ENCODE measurements at places on chromosomes 2 and 18. TPM values are rescaled to one million over a fixed set of nuclear protein-coding genes. Genes with fewer than 3 reads are reported as not detected.

- no peak for DNase-seq
Observed at GRCh38 chr2:170929686-170930050, 615 bp downstream of the GORASP2 start.

DNA sequence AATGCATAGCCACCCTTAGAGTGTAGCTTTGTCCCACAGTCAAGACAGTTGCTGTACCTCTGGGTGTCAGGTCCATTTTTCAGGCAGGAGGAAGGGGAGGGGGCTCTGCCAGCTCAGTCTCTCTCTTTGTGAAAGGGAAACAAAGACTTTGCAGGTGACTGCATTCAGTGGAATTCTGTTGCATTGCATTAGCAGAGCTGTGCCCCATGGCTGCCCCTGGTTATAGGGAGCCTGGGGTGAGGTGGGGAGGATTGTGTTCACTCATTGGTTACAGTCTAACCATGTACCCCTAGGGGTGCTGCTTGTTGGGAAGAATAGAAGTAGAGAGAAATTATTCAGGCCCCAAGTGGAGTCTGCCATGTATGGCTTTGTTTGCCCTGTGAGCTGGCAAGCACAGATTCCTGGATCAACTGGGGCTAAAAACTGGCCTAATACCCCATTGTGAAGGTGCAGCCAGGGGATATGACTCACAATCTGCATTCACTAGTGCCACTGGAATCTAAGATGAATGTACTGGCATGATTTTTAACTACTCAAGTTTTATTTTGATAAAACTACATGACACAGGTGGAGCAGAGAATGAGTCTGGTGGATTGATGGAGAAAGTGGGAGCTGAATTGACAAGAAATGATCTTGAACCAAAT lies 118.4 kb downstream of the SH3BP4 start:
- no peak for DNase-seq

DNA sequence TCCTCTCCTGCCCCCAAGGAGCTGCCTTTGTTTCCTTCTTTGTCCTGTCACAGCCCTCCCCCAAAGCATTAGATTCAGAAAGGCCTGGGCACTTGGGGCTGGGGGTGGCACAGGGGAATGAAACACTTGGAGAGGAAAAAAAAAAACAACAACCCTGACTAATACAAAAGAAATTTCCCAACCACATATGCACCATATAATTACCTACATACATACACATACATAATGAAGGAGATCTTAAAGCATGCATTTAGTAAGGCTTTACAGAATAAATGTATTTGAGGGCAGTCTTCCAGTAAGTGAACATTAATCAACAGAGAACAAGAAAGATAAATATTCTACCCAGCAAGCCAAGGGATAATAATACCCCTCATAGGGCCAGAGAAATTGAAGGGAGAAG lies 70.0 kb upstream of the PPP1CB start:
- DNase-seq: no peak

GRCh38 chr2:74128206-74128605 lies 19.5 kb downstream of the BOLA3 start:
- no peak for DNase-seq

DNA sequence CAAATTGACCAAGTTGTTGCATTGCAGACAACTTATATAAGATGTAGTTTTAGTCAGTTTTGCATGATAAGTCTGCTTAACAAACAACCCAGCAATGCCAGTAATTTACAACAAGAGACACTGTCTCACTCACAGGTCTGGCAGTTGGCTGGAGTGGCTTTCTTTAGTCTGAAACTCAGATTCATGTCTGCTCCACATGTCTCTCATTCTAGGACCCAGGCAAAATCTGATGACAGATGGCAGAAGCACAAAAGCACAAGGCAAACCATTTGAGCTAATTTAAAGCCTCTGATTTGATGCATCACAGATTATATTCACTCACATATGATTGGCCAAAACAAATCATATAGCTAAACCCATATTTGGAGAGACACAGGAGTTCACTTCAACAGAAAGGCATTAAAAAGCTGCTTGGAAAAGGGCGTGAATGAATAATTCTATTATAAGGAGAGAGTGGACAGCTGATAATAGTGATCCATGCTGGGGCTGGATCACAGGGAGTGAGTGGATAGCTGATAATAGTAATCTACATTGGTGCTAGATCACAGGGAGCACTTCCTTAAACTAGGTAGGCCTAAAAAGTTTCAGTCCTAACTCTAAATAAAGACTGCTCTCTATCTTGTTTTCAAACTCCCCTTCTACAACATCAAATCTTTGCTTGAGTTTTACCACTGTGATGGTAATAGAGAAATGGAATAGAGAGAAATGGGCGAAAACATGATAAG lies 593.2 kb upstream of the ZNF804A start:
- no peak for DNase-seq

DNA sequence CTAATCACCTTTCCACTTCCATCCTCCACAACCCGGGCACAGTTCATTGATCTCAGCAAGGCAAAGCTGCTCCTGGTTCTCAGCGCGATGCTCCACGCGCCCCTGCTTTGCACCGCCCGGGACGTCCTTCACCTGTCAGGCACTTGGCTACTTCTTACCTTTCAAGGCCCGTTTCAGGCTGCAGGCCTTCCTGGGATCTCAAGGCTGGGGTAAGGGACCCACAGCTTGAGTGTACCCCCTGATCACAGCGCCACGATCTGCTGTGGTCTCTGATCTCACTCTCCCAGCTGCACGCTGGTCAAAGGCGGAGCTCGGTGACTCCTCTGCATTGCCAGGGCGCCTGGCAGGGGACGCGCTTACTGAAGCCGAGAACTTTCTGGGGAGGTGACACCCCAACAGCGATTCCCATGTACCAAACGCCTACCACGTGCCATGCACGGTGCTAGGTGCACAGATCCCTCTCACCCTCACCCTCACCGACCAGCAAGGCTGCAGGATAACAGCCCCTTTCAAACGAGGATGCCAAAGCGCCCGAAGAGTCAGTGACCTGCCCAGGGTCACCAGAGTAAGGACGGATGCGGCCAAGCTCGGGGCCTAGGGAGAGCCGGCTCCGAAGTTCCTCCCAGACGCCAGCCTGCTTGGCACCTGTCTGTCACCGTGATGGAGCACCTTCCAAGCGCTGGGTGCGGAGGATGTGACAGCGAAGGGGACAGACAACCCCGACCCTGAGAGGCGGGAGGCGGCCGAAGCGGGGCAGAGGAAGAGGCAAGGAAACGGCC lies 818 bp downstream of the ITGB1BP1 start:
- DNase-seq: peak; percentile 59

GRCh38 chr2:189913821-189914220 lies 129.6 kb downstream of the PMS1 start:
- DNase-seq: no peak

MATN3 gene
- total RNA-seq: not detected

SLC8A1 gene
- total RNA-seq: 0.43 TPM

DNA sequence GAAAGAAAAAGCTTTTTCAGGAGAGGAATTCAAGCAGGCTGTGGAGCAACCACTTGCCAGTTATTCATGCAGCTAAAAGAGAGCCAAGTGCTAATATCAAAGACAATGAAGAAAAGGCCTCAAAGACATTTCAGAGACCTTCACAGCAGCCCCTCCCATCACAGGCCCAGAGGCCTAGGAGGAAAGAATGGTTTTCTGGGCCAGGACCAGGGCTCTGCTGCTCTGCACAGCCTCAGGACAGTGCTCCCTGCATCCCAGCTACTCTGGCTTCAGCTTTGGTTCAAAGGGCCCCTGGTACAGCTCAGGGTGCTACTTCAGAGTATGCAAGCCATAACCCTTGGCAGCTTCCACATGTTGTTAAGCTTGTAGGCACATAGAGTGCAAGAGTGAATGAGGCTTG lies 119.5 kb downstream of the MSTN start:
- DNase-seq: no peak

DNER gene
- total RNA-seq: not detected

DNA sequence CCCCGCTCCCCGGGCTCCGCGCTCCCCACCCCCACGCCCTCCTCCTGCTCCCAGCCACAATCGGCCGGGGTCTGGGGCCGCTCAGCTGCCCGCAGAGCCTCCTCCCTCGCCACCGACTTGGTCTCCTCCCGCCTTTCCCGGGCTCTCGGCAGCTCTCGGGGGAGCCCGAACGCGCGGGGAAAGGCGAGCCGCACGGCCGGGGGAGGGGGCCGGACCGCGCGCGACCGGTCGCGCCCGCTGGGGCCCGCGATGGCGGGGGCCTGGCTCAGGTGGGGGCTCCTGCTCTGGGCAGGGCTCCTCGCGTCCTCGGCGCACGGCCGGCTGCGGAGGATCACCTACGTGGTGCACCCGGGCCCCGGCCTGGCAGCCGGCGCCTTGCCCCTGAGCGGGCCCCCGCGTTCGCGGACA lies 327 bp downstream of the LTBP1 start:
- peak; percentile 5 for DNase-seq

FAM124B gene
- not detected for total RNA-seq

DNA sequence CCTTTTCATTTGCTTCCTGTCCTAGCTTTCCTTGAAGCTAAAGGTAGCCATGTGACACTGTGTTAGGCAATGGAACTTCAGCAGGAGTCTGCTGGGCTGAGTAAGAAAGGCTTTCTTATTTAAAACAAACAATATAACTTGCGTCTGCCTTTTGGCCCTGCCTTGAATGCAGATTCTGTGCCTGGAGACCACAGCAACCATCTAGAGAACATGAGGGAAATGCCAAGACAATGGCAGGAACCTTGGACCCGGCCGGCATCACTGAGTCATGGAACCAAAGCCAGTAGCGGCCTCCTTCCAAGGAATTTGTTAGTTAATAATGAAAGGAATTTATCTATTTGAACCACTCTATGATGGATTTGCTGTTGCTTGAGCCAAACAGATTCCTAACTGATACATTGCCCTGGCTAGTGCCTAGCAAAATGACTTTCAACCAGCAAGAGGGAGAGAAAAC lies 207.5 kb upstream of the EPHA4 start:
- no peak for DNase-seq

- DNase-seq: peak; percentile 6
Observed at GRCh38 chr2:100924520-100925451, 77.3 kb upstream of the RPL31 start.

GRCh38 chr2:68741805-68742306 lies 7.2 kb downstream of the ARHGAP25 start:
- no peak for DNase-seq

GKN2 gene
- not detected for total RNA-seq

MERTK gene
- total RNA-seq: 1.1 TPM

- no peak for DNase-seq
Observed at GRCh38 chr18:62186499-62186773, 420 bp downstream of the PIGN start.

GRCh38 chr18:30044496-30044895 lies 998.0 kb downstream of the DSC3 start:
- DNase-seq: no peak

DNA sequence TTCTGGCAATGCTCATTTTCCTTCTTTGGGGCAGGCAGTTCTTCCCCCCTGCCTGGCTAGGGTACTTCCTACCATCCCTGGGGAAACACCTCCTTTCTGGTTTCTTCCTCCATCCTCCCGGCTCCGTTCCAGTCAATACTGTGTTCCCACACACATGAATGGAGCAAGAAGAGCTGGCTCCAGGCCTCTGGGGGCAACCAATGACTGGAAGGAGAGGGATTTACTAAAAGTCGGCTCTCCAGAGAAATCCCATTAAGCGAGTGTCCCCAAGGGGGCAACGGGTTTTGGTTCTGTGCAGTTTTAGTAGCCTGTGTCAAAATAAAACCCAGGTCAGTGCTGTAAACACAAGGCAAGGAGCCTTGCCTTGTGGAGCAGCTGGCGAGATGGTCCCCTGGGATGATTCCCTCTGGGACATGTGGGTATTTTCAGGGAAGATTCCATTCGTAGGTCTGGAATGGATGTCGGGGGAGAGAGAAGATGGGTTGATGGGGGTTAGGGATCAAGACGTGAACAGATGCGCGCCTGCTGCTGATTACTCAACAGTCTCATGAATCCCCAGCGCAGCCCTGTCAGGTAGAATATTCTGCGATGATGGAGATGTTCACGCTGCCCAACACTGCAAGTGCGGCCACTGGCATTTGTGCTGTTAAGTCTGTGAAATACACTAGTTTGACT lies 32.0 kb downstream of the EMILIN2 start:
- DNase-seq: no peak

- DNase-seq: no peak
Observed at GRCh38 chr2:217263756-217264155, 403.9 kb upstream of the TNP1 start.

DNA sequence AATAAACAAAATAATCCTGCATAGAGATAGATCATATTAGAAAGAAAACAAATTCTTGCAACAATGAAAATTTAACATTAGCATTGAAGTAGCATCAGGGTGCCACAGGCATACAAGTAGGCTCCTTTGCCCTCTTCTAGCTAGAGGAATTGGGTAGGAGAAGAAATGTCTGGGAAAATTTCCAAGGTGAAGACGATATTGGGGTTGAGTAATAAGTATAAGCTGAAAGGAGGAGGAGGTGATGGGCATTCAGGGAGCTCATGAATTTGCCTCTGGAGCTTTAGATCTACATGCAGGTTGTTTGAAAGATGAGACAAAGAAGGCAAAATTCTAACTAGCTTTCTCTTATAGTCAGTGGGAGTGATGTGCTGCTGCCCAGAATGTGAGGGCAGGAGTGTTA lies 504.9 kb downstream of the CCDC85A start:
- no peak for DNase-seq

CYS1 gene
- total RNA-seq: not detected

- no peak for DNase-seq
Observed at GRCh38 chr2:23686405-23687029, 240.4 kb downstream of the ATAD2B start.

CIB4 gene
- total RNA-seq: not detected

- no peak for DNase-seq
Observed at GRCh38 chr2:196279541-196279940, 108.2 kb upstream of the STK17B start.

SPEG gene
- 2.8 TPM for total RNA-seq

DNA sequence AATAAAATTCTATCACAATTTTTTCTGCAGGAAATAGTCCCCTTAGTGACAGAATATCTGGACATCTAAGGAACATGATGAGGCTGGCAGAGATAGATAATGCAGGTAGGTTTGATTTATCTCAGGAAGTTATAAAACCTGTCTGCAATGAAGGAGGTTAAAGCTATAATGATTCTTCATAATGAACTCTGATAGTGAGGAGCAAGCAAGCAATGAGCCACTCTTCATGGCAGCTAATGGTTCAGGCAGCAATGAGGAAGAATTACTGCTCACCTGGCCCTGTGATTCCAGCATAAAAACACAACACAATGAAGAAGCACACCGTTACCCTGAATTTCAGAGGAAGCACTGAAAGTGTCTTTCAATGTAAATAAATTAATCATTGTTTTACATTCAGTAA lies 599.6 kb upstream of the PKDCC start:
- no peak for DNase-seq

CAPN13 gene
- total RNA-seq: not detected

CTNNA2 gene
- not detected for total RNA-seq

- no peak for DNase-seq
Observed at GRCh38 chr2:191895195-191895594, 48.3 kb upstream of the CAVIN2 start.

TCF23 gene
- total RNA-seq: not detected

- no peak for DNase-seq
Observed at GRCh38 chr18:68972176-68972575, 174.3 kb downstream of the CCDC102B start.

G6PC2 gene
- total RNA-seq: not detected

MC4R gene
- not detected for total RNA-seq
